Activated T-helper 1 cell treated with anti-CD3 and anti-CD28 coated beads, Interleukin-2, amount 50 U/mL, for 16 hours (primary cell): ENCODE measurements at places on chromosomes 1 and 21.

DNA sequence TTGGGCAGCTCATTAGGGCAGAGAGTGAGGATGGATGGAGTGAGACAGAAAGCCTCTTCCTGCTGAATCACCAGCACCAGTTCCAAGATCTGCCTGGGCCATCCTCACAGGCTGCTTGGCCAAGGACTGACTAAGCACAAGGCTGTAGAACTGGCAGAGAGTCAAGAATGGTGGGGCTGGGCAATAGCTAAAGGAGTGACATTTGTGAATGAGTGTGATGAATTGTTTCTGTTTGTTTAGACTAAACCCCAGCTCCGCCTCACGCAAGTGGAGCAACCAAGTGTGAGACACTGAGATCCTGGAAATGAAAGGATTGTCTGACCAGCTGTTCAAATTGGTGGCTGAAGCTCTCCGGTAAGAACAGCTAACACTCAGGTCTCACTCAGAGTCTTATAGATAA is 38.6 kb downstream of the BRINP2 start:
- DNase-seq: no peak

DNA sequence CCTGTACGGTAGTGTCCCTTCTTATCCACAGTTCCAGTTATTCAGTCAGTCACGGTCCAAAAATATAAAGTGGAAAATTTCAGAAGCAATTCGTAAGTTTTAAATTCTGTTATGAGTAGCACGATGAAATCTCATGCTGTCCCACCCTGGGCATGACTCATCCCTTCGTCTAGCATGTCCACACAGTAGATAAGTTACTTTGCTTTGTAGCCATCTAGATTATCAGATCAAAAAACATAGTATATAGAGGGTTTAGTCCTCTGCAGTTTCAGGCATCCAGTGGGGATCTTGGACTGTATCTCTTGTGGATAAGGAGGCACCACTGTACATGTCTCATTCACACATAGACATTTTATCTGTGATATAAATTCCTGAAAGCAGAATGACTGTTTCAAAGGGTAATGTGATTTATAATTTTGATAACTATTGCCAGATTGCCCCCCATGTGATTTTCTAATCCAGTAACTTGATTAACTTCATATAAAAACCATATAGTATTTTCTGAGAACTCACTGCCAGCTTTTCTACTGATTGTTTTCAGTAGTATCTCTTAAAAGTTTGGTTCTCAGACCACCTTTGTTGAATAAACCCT is 143.3 kb downstream of the DYRK1A start:
- DNase-seq: no peak

GRCh38 chr1:110610084-110610483 is 3.9 kb upstream of the KCNA2 start:
- DNase-seq: no peak

- no peak for DNase-seq
Observed at GRCh38 chr1:53637511-53638359, 101.2 kb downstream of the GLIS1 start.

DNA sequence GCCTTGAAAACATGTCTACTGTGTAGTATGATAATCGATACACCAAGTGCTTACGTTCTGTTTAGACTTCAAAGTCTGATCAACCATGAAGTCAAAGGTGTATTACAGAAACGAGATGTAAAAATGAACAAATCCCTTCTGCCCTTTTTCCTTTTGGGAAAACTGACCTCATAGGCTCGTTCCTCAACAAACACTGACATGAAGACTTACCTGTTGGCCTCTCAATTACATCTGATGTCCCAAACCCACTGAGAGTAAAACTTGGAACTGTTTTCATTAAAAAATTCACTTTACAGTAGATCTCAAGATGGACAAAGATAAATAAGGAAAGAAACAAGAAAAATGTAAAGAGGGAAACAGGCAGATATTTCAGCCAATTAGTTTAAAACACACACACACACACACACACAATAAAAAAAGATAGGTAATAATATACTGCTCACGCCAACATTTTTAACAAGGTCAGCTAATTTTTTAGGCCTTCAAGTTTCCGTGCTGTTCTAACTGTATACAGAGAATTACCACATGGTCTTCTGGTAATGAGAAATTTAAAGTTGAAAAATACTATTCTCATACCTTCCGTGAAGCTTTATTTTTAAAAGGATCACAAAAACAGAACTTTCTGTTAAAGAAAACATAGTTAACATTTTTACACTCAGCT is 2.1 kb downstream of the HMGN1 start:
- no peak for DNase-seq

GRCh38 chr1:202355944-202356553 is 7.5 kb downstream of the PPP1R12B start:
- no peak for DNase-seq
